ENCODE measurements at places on chromosomes 5 and 9. TPM values are rescaled to one million over a fixed set of nuclear protein-coding genes. Genes with fewer than 3 reads are reported as not detected.

The GPR150 gene
- total RNA-seq: 0.37 TPM

The SPATA31D4 gene
- not detected for total RNA-seq

GRCh38 chr9:126219648-126220063 is 107.0 kb upstream of the MVB12B start:
- DNase-seq: no peak
- H3K27ac ChIP-seq: no peak overlapping the region
- no peaks in the 10 kb centered on the region for H3K4me1 ChIP-seq
- H3K36me3 ChIP-seq: 0 out of 2 replicates have a peak, but pooled peaks cover 4% of the 10 kb centered on the region

- no peaks in the 10 kb centered on the region for H3K36me3 ChIP-seq
- H3K4me1 ChIP-seq: peaks cover 7% of the 10 kb centered on the region
- no peak overlapping the region for H3K27ac ChIP-seq
- no peak overlapping the region for H3K4me3 ChIP-seq
Observed at GRCh38 chr9:98940276-98940675, 3.4 kb upstream of the COL15A1 start.

DNA sequence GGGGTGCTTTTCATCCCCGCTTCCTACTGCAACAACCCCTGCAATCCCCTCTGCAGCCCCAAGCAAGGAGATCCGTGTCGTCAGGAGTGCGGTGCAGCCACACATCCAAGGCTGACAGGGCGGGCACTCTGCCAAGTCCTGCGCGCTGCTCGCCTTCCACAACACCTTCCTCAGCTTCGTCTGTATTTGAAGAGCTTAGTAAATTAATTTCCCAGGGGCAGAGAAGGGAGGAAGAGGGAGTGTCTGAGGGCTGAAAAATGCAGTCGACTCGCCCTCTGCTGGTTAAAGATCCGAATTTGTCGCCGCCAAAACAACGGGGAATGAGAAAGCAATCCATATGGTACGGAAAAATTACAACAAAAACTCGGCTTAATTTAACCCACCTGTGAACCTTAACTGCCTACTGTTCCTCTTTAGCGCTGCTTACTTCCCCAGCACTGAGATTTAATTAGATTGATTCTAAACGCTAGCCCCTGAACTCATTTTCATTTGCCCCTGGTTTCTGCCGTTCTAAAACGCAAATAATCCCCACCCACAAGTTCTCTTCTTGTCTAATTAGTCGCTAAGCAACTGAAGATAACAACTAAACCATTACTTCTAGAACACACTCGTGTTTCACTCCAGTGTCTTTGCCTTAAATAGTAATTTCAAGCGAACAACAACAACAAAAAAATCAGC is 10.9 kb upstream of the PCDHB1 start:
- DNase-seq: no peak
- no peaks in the 10 kb centered on the region for H3K36me3 ChIP-seq
- no peaks in the 10 kb centered on the region for H3K4me1 ChIP-seq
- H3K27ac ChIP-seq: no peak overlapping the region
- no peaks in the 10 kb centered on the region for H3K27me3 ChIP-seq
- no peak overlapping the region for H3K4me3 ChIP-seq

DNA sequence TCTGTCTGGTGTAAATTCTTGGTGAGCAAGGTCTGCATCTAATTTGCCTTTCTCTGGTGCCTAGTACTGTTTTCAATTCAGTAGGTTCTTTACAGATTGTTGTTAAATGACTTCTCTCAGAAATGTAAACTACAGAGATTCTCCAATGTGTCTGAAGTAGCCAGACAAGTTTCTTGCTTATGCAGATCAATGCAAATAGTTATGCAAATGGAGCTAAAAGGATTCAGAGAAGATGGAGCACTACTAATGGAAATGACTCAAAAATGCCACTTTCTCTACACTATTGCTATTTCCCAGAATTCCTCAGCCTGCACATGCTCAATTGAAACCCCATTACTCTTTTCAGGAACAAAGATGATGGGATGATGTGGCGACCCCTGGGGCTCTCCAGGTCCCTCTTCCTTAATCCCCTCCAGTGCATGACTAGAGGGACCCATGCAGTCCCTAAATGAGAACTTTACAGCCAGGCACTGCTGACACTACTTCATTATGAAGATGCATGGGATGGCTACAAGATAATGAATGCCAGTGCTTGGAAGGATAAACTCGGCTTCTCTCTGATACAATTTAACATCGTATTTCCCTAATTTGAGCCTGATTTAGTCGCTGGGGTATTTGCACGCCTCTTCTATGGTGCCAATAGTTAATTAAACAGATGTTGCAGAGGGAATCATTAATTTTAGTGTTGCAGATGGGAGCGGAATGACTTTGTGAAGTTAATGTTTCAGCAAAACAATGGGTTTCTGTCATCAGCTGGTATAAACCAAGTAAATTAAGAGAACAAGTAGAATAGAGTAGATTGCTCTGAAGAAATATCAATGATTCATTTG is 753.2 kb downstream of the TLR4 start:
- no peaks in the 10 kb centered on the region for H3K4me1 ChIP-seq
- no peak for DNase-seq
- no peak overlapping the region for H3K27ac ChIP-seq
- no peaks in the 10 kb centered on the region for H3K27me3 ChIP-seq
- H3K4me3 ChIP-seq: no peak overlapping the region

All from HFFc6 (cell line).